Activated CD8-positive, alpha-beta memory T cell treated with anti-CD3 and anti-CD28 coated beads for 4 hours (primary cell): ENCODE measurements at places on chromosomes 4 and X.

DNA sequence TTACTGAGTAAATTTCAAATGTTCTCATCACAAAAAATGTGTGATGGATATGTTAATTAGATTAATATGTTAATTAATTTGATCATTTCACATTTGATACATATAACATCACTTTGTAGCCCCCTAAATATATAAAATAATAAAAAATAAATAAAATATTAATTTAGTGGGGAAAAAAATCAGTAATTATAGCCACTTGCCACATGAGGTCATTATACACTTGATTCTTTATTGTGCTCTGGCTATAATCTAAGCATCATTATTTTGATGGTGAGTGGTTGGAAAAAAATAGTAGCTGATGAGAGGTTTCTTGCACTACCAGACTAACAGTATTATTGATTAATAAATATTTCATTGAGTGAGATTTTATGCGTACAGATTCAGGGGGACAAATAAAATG is 57.4 kb downstream of the DCK start:
- DNase-seq, result no peak

GRCh38 chr4:69546134-69546765 is 50.5 kb upstream of the UGT2B4 start:
- no peak for DNase-seq

- no peak for DNase-seq
Measured at GRCh38 chr4:158704274-158704673, 18.9 kb downstream of the PPID start.

DNA sequence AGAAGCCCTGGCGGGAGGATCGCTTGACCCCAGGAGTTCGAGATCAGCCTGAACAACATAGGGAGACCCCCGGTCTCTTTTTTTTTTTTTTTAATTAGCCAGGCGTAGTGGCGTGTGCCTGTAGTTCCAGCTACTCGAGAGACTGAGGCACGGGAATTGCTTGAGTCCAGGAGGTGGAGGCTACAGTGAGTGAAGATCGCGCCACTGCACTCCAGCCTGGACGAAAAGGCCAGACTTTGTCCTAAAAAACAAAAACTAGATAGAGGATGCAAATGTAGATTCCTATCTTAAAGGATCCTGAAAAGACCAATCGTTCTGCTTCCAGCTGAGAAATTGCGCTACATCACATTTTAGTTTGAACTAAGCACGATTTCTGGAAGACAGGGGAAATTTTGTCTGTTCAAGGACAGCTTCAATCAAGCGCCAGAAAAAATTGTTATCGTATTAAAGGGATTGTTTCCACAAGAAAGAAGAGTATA is 627 bp upstream of the HSD17B11 start:
- no peak for DNase-seq

DNA sequence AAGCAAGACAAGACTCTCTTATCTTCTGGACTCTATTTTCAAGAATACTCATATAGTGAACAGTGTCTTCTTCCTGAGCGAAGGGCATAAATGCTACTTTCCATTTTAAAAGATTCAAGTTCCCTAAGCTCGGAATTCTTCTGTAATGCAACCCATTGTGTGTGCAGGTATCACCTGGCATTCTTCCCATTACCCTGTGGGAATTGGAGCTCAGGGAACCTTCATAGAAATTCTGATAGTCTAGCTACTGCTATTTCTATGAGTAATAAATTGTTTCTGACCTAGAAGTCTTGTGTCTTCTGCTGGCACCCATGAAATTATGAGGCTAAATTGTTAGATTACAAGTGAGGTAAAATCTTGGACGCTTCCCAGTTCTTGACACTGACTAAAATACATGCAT is 324.1 kb upstream of the DIPK2B start:
- DNase-seq, result no peak

- DNase-seq, result peak; percentile 24
Measured at GRCh38 chr4:81724925-81725329, 253.2 kb upstream of the RASGEF1B start.

DNA sequence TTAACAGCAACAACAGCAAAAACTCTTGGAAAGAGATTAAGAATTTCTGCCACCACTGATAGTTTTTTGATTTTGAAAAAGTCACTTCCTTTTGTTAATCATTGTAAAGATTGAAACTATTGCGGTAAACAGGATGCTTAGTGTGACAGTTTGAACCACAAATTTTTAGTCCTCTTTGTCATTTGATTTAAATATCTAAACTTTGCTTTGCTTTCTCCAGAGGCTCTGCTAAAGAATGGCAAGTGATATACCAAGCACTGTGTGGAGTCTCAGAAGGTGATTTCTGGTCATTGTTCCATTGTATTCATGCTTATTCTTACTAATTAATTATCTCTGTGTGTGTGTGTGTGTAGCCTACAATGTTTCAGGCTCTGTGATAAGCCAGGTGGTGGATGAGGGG is 155.6 kb downstream of the BMPR1B start:
- DNase-seq, result no peak

DNA sequence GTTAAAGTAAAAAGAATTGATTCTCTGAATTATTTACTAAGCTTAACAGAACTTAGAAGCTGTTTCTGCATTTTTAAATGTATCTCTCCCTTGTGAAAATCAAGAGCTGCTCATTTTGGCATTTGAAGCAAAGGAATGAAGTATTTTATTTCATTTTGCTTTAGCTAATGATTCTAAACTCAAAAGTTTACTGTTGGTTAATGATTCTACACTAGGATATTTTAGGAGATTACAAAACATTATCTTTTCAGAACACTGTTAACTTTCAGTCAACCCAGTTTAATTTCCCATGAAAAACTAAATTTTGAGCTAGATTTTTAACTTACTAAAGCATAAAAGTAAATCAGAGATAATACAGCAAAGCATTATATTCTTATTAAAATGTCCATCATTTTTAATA is 355.2 kb upstream of the CXorf51B start:
- no peak for DNase-seq

DNA sequence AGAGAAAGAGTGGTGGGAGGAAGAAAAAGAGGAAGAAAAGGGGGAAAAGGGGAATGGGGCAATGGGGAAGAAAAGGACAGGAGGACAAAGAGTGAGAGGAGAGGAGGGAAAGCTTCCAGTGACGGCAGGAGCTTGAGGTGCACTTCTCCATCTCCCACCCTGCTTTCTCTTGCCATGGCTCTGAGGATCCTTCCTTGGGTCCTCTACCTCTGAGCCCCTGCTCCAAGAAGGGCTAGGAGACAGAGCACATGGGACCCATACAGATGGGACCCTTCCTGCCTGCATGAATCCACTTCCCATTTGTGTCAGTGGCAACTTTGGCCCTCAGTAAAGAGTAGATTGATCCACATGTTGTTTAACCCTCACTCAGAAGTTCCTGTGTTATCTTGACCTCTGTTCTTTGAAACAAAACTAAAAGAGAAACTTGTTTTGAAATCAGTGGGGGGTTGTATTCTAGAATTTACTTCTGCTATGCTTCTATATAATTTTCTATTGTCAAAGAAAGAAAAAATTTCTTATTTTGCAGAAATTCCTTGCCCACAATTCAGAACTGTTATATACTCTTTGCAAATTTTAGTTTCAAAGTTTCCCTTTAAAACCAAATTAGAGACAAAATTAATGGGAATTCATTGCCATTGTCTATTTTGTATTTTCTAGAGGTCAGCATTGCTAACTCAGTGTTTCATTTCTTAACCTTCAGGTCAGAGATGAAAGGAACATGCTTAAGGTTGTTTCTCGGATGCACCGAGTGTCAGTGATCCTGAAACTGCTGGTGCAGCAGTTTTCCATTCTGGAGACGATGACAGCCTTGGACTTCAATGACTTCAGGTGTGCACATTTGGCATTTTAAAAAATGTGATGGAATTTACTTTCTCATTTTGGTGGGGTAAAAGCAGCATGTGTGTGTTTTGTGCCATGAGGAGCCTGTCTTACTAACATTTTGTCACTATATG is 5.0 kb downstream of the TDO2 start:
- no peak for DNase-seq

GRCh38 chr4:2878346-2878745 is 34.7 kb downstream of the ADD1 start:
- no peak for DNase-seq

DNA sequence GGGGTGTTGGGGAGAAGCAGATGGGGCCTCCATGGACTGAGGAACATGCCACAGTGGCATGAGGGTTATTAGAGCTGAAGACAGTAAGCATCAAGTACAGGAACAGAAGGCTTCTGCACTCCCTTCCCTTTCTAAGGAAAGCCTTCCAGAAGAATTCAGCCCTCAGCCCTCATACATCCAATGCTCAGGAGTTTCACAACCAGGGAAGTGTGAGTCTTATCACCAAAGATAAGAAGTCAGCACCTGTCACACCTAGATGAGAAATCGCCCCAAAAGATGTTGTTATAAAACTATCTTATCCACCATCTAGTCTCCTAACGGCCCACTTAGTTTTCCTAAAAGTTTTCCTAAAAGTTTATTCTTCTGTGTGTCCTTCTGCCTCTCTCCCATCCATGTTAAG is 78.0 kb upstream of the STS start:
- DNase-seq, result no peak

- DNase-seq, result no peak
Measured at GRCh38 chrX:68846536-68846935, 17.7 kb downstream of the EFNB1 start.

- DNase-seq, result no peak
Measured at GRCh38 chrX:18886005-18886343, 97.9 kb downstream of the PHKA2 start.

GRCh38 chrX:39067866-39068265 is 266.6 kb downstream of the MID1IP1 start:
- DNase-seq, result no peak

DNA sequence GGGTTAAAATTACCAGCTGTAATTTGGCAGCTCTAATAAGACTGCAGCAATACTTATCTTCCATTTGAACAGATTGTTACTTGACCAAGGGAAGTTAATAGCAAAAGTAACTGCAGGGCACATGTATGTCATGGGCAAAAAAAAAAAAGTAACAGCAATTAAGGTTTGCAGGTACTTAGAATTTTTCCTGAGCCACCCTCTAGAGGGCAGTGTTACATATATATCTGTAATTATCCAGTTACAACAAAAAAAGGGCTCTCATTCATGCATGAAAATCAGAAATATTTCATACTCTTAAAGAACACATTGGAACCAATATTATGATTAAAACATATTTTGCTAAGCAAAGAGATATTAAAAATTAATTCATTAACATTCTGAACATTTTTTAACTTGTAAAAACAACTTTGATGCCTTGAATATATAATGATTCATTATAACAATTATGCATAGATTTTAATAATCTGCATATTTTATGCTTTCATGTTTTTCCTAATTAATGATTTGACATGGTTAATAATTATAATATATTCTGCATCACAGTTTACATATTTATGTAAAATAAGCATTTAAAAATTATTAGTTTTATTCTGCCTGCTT is 25.1 kb downstream of the XIAP start:
- no peak for DNase-seq

GRCh38 chr4:112289407-112290253 is 3.9 kb upstream of the TIFA start:
- no peak for DNase-seq

DNA sequence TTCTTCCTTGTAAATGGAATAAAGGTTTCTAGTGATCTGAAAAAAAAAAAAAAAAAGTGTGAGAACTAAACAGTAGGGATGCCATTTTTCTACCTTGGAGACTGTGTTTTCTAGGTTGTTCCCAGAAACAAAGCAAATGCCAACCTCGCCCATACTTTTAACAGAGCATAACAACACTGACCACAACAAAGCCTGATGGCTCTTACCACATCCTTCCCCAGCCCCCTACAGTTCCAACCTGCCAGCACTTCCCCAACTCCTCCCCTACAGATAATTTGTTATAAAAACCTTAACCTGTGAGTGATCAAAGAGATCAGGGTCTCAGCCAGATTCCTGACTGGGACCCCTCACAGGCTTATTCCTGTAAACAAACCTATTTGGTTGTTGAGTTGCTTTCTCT is 940.0 kb downstream of the SH3BGRL start:
- DNase-seq, result no peak

DNA sequence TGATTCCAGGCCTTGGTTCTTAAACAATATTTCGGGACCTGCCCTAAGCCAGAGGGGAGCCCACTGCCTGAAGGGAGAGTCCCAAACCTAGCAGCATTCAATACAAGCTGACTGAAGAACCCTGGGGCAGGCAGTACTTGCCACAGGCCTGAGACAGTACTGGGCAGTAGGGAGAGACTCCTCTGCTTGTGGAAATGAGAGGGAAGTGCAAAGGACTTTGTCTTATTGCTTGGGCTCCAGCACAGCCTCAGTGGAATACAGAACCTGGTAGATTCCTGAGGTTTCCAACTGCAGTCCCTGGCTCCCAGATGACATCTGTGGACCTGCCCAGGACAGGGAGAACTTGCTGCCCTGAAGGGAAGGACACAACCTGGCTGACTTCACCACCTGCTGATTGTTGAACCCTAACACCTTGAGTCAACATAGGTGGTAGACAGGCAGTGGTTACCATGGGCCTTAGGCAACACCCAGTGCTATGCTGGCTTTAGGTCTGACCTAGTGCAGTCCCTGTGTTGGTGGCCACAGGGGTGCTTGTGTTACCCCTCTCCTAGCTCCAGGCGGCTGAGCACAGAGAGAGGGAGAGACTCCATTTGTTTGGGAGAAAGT is 20.3 kb upstream of the ABCG2 start:
- DNase-seq, result no peak

DNA sequence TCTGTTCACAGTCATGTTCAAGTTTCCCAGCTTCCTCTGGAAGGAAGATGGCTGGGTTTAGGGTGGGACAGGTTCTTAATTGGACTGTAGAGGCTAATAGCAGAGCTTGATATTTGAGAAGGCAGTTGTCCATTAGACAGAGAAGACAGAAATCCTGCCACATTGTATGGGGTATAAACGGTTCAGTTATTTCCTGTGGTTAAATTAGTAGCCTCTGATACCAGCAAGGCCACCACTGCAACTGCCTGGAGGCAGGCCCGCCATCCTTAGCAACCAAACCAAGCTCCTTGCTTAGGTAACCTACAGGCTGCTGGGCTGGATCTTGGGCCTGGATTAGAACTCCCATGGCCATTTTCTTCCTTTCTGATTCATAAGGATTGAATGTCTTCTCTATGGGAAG is 1367.0 kb downstream of the PCDH7 start:
- DNase-seq, result no peak

GRCh38 chr4:174265916-174266315 is 17.6 kb downstream of the FBXO8 start:
- no peak for DNase-seq

- peak; percentile 45 for DNase-seq
Measured at GRCh38 chr4:139266583-139267257, 13.3 kb downstream of the MGARP start.

- DNase-seq, result no peak
Measured at GRCh38 chr4:26061248-26061986, 147.4 kb downstream of the SMIM20 start.

GRCh38 chrX:119004920-119005524 is 30.6 kb downstream of the LONRF3 start:
- DNase-seq, result no peak

GRCh38 chr4:161906836-161907589 is 256.8 kb downstream of the FSTL5 start:
- no peak for DNase-seq

DNA sequence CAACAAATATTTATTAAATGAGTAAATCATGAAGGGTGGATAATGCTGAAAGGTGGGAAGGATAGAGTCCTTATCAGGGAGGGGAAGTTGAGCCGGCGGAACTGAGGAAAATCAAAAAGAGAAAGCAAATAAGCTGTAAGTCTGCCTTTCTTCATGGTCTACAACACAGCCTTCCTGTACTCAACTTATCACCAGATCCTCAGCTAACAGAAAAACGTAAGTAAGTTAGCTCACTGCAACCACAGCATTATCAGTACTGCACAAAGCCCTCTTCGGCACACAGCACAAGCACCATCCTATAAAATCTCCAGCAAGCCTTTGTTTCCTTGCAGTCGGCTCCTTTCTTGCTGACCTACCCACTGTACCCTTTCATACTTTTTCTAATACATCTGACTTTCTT is 70.3 kb downstream of the CRMP1 start:
- DNase-seq, result no peak
